ENCODE measurements at places on chromosomes 6 and 20.

GRCh38 chr6:124917769-124918168 lies 44.5 kb upstream of the RNF217 start:
- DNase-seq = no peak

GRCh38 chr6:63773200-63773599 lies 137.6 kb downstream of the PHF3 start:
- no peak for DNase-seq

- peak; percentile 34 for DNase-seq
These were observed 141.3 kb downstream of the PXDC1 start for GRCh38 chr6:3610206-3610605.

GRCh38 chr6:84835340-84835739 lies 70.9 kb upstream of the TBX18 start:
- DNase-seq = no peak

- DNase-seq = peak; percentile 42
These were observed 150.8 kb downstream of the OR2B2 start for GRCh38 chr6:27761391-27761790.

- no peak for DNase-seq
These were observed 103.7 kb upstream of the RNF217 start for GRCh38 chr6:124858564-124858963.

DNA sequence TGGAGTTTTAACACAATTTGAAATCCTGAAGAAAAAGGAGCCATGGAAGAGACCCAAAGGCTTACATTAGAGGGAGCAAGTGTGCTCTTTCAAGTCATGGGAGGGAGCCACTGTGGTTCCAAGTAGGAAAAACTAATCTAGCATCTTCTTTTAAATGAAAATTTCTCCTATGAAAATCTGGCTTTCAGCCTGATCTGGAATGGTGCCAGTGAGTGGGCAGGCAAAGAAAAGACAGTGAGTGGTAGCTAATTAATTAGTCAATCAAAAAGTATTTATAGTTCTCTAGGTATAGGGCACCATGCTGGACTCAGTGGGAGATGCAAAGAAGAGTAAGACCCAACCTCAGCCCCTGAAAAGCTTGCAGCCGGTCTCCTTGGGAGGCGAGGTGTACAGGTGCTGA lies 21.9 kb downstream of the CAP2 start:
- no peak for DNase-seq

DNA sequence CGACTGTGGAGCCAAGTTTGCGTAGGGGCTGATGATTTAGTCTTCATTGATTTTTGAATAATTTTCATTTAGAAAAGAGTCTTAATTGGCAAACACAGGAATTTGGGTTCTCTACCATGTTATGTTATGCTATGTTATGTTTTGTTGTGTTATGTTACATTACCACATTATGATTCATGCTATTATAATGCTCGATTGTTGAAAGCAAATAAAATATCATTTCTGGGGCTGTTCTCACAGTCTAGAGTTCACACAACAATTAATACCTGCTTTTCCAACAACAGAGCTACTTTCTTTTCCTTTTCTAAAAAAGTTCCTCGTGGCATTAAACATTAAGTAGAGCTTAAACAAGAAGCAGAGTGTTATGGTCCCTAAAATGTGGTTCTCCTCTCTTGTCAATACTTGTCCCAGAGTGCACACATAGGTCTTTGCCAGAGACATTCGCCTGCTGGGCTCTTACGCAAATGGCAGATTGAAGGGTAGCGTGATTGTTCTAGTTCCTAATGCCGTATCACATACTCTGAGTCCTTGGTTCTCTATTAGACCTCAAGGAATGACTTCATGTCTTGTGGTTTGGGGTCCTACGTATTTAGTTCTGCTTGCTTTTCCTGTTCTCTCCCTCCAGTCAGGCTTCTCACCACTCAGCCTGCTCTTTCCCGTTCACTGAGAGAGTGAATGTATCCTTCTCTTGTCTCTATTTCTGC lies 370.3 kb downstream of the CD109 start:
- peak; percentile 36 for DNase-seq

DNA sequence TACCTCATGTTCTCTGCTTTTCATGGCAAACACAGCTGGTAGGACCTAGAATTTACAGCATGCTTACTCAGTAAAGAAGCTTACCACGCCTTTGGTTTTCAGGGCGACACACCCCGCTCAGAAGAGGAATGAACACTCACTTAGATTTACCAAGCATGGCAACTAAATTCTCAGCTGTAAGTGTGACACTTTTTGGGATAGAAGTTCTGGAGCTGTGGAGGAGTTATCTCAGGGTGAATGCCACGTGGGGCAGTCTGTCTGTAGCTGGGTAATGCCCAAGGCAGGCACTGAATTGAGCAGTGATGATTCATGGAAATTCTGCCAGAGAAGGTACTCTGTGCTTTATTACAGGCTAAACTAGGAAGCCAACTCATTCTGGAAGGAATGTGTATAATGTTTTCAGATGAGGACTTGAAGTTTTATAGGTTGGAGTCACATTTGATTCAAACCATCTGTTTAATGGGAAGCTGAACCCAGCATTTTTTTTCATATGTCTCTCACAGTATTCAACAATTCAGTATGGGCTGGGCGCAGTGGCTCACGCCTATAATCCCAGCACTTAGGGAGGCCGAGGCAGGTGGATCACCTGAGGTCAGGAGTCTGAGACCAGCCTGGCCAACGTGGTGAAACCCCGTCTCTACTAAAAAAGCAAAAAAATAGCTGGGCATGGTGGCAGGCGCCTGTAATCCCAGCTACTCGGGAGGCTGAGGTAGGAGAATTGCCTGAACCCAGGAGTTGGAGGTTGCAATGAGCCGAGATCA lies 3.5 kb upstream of the PRIM2 start:
- DNase-seq = peak; percentile 99

- peak; percentile 53 for DNase-seq
These were observed 91.2 kb downstream of the RALGAPA2 start for GRCh38 chr20:20621195-20621594.

DNA sequence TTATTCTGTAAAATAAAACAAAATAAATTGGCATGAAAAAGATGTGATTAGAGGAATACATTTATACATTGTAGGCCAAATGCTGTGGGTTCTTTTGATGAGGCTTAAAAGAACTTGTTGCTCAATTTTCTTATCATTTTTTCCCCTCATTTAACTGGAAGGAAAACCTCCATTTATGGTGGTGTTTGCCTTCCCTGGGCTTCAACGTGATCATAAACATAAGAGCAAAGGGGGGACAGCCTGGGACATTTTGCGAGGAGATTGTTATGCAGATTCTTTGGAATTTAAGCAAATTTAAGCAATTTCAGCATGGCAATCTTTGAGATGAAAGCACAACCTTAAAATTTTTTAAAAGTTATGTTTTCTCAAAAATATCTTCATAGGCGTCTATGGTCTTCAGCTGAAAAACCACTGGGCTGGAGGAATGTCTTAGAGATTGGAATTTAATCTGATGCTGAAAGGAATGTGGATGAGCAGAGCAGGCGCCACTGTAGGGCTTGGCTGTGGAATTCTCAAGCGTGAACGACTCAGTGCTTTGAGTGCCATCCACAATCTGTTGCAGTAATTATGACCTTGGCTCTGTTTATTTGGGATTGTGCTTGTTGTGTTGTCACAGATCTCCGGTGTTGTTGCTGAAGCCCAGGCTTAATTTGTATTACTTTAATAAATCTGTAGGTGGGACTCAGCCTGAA lies 149.4 kb upstream of the MLIP start:
- no peak for DNase-seq
